Renal cortex interstitium (tissue), 15 donors: ENCODE measurements at places on chromosomes 16 and 17.

DNA sequence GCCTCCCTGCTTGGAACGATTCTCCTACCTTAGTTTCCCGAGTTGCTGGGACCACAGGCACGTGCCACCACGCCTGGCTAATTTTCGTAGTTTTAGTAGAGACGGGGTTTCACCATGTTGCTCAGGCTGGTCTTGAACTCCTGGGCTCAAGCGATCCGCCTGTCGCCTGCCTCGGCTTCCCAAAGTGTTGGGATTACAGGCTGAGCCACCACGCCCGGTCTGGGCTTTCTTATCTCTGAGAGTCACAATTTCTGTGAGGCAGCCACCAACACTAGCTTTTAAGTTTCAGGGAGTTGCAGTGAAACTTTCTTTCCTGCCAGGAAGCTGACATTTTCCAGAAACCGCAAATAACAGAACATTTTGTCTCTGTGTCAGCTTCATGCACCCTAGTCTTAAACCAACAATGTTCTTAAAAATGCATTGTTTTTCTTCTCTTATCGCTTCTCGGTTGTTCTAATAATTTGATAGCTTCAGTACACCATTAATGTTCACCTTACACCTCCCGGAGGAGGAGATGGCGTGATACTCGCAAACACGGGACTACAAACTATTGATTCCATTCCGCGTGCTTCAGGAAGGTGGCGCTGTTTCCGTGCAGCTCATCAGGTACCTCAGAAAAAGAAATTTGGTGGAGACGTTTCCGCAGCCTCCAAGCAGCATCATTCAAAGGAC, 7.4 kb upstream of the DHRS7B start:
- DNase-seq: peak; percentile 60

GRCh38 chr16:20763461-20764232, at the start of gene ACSM3:
Gene ACSM3 (plus strand): TSS chr16:20764014. CDS start chr16:20770035, 6,021 bp downstream.
- peak; percentile 81 for DNase-seq

DNA sequence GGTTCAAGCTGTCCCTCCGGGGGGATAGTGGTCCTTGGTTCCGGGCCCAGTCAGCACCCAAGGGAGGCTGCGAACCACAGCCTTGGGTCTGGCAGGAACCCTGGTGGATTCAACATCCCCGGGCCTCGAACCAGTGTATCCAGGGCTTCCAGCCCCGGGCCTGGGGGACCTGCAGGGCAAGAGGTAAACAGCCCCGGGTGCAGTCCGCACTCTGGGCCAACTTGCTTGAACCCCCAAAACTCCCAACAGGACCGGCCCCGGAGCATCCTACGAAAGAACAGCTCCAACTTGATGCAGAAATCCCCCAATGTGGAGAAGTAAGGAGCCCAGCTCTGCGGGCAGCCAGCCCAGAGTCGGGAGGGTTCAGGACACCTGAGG, 1.5 kb upstream of the NEURL4 start:
- no peak for DNase-seq

- DNase-seq: no peak
Measured at GRCh38 chr16:3158510-3159314, 23.9 kb downstream of the ZNF213 start.

DNA sequence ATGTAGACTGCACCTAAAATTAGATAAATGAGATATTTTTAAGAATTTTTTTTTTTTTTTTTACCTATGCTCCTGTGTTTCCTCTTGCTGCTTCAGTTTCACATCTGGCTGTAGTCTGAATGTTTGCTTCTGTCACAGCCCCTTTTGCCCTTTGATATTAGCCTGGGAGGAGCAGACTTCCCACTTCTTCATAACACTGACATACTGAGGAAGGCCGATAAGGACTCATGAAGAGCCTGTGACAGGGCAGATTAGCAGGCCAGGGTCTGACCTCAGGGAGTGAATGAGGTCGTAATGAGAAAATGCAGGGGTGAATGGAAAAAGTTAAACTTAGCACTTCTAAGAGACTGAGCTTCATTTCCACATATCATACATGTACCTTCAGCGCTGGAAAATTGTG, at the start of gene SLFN14:
SLFN14 (minus strand) TSS at position 117 of the 400 bp plus-strand sequence. CDS start 2,757 bp downstream, outside the sequence.
- DNase-seq: no peak

GRCh38 chr16:18055411-18055916, 281.1 kb downstream of the NPIPA8 start:
- no peak for DNase-seq

DNA sequence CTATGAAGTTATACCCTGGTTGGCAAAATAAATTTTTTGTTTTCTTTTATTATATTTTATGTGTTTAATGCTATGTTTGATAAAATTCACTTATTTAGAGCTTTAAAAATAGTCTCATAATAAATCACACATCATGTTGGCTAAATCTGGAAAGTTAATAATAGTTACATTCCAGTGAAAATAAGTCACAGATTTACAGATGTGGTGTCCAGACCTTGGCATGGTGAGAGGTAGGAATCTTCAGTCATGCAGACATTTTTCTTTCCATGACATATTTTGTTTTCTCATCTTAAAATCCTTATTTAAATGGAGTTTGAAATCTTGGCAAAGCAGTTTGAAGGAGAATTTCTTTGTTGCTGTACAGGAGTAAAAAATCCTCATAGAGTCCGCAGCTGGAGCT, 48.1 kb upstream of the GOSR1 start:
- no peak for DNase-seq

DNA sequence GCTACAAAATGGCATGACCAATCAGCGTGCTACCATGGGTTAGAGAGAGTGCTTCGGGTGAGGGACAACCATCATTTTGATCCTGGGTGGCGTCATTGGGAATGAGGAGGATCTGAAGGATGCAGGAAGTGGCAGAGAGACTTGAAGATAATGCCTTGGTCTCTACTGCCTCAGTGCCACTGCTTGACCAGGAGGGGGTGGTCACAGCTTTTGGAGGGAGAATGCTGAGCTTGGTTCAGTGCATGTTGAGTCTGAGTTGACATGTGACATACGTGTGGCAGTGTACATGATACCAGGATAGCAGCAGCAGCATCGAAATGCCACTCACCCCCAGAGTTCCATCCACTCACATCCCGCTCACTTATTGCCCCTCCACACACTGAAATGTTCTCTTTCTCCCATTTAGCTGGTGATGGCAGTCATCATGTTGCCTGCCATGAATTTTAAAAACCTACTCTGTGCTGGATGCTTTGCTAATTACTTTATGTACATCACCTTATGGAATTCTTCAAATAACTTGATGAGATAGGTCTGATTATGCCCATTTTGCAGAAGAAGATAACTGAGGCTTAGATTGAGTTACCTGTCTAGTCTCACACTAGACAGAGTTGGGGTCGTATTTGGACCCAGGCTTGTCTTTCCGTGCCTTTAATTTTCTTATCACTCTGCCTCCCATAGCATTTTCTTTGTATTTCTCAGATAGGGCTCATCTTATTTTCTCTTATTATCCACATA, 36.7 kb downstream of the ARSG start:
- no peak for DNase-seq

DNA sequence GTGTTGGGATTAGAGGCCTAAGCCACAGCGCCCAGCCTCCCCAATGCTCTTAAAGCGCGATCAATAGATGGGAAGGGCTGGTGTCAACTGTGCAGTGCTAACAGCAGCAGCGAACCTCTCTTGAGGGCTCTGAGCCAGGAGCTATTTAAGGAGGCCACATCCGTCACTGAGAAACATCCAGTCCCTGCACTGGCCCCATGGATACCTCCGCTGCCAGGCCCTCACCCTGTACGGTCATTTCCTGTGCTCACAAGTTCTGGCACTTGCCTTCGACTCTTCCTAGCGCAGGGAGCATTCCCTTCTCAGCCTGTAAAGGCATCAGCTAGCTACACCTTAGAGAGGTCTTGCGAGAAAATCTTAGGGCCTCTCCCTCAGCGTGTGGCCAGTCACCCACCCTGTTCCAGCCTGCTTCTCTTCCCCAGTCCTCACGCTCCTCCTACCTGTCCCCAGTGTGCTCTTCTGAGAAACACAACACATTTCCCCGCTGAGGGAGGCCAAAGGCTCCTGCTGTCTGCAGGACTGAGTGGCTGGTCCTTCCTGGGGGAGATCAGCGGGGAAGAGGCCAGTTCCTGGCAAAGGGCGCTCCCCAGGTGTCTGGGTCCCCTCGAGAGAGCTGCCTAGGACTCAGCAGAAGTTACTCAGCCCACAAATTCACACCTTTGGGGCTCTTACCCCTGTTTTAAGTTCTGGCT, 28.6 kb downstream of the GTF3C1 start:
- DNase-seq: no peak

DNA sequence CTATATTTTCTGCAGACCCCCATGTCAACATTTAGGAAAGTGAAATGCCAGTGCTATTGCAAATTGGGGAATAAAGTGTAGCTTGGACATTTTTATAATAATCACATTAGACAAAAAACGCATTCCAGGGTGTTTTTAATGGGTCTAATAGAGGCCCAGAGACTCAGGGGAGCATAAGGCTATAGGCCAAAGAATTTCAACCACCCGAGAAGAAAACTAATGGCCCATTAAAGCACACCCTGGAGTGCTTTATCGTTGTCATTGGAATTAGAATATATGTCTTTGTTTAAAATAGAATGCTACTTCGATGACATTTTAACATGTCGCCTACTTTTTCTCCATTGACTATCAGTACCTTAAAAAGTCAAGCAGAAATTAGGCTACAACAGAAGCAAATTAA, 414.1 kb upstream of the CDH8 start:
- no peak for DNase-seq

DNA sequence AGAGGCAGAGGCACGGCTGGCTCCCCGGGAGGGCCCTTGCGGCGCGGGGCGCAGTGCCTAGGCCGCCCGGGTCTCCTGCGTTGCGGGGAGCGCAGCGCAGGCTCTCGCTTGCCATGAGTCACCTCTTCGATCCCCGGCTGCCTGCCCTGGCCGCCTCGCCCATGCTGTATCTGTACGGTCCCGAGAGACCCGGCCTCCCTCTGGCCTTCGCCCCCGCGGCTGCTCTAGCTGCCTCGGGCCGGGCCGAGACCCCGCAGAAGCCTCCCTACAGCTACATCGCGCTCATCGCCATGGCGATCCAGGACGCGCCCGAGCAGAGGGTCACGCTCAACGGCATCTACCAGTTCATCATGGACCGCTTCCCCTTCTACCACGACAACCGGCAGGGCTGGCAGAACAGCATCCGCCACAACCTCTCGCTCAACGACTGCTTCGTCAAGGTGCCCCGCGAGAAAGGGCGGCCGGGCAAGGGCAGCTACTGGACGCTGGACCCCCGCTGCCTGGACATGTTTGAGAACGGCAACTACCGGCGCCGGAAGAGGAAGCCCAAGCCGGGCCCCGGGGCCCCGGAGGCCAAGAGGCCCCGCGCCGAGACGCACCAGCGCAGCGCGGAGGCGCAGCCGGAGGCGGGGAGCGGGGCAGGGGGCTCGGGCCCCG, 390 bp downstream of the FOXL1 start:
- DNase-seq: no peak

- no peak for DNase-seq
Measured at GRCh38 chr16:54957403-54958166, 26.9 kb downstream of the IRX5 start.

- DNase-seq: no peak
Measured at GRCh38 chr16:82748026-82748425, 121.3 kb downstream of the CDH13 start.

DNA sequence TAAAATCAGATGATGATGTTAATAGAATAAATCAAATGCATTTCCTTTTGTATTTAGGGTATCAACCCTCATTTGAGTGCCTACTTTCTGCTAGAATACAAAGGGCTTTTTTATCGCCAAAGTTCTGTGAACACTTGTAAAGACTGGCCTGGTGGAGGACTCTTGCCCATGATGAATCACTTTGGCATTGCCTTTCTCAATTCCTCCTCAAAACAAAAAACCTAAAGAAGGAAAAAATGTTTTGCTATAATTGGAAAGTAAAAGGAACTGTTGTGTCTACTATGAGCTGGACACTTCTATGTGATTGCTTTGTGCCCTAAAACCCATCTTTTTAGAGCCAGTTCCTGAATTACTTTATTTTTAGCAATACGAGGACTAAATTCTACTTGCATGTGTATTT, 13.0 kb upstream of the DHRS11 start:
- DNase-seq: no peak

GRCh38 chr16:59729613-59730012, 995.5 kb upstream of the GOT2 start:
- no peak for DNase-seq

- DNase-seq: no peak
Measured at GRCh38 chr16:67803894-67804293, 2.5 kb downstream of the RANBP10 start.

GRCh38 chr16:69176033-69176800, 10.7 kb upstream of the SNTB2 start:
- no peak for DNase-seq

DNA sequence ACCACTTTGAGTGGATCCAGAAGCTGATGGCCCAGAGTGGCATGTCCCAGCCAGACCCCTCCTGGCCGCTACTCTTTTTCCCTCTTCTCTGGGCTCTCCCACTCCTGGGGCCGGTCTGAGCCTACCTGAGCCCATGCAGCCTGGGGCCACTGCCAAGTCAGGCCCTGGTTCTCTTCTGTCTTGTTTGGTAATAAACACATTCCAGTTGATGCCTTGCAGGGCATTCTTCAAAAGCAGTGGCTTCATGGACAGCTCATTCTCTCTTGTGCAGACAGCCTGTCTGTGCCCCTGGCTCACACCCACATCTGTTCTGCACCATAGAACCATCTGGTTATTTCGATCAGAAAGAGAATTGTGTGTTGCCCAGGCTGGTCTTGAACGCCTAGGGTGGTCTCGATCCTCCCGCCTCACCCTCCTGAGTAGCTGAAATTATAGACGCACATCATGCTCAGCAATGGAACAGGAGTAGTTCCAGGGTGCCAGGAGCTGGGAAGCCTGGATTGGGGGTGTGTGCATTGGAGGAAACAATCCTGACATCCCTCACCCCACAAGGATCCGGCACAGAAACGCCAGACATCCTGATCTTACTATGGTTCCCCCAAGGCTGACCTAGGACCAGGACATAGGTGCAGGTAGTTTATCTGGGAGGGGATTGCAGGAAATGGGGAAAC, 4.6 kb downstream of the PRSS21 start:
- DNase-seq: no peak

- DNase-seq: no peak
Measured at GRCh38 chr17:51165680-51166197, 472 bp upstream of the NME2 start.

DNA sequence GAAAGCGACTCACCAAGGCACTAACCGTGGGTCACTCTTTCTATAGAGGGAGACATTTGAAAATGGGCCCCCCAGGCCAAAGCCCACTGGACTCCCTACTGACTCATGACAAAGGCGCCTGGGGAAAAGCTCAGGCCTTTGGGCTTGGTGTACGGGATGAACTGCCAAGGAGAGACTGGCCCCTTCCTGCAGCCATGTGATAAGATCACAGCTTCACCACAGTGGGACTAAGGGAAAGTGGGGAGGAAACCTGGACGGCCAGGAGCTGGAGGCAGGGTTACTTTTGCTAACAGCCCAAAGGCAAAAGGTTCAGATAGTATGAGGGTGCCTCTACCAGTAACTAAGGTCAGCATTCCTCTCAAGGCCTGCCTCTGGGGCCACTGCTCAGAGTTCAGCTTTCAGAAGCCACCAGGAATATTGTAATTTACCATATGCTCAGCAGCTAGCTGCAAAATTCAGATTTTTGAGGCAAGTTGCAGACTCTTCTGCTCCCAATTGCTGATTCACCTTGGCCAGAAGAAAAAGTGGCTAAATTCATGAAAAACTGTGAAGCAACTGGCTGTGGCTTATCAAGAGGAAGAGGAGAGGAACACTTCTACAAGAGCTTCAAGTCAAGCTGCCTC, 37.1 kb upstream of the SLC25A19 start:
- DNase-seq: no peak

GRCh38 chr17:71963351-71963750, 157.5 kb upstream of the SOX9 start:
- no peak for DNase-seq
